ENCODE measurements at places on chromosomes 7 and 10. TPM values are rescaled to one million over a fixed set of nuclear protein-coding genes. Genes with fewer than 3 reads are reported as not detected.

CDK14 gene
- total RNA-seq = 63.7 TPM

ERVW-1 gene
- total RNA-seq = not detected

GRID2IP gene
- total RNA-seq = 0.74 TPM

HNRNPH3 gene
- 67.4 TPM for total RNA-seq

CPED1 gene
- total RNA-seq = 2.2 TPM

OR2A7 gene
- total RNA-seq = 0.74 TPM

SLC13A1 gene
- not detected for total RNA-seq

CPA2 gene
- not detected for total RNA-seq

TAS2R4 gene
- total RNA-seq = 3.4 TPM
